Adrenal gland (tissue), 19 donors: ENCODE measurements at places on chromosomes 4 and X. TPM values are rescaled to one million over a fixed set of nuclear protein-coding genes. Genes with fewer than 3 reads are reported as not detected.

DNA sequence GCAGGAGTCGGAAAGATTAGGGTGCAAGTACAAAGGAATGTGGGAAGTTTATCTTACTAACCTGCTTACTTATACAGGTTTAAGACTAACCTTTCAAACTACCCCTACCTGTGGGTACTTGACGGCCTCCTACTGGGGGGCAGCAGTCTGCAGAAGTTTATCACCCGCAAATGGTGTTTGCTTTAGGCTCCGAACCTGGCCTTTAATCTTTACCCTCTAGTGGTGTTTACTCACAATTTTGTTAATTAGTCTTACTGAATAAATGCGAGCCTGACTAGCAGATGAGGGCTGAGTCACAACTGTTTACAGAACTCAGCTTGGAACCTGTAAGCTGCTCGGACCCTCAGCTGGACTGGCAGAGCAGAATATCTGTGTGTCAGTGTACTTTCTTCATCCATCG, 204.2 kb upstream of the GPRIN3 start:
- no peaks in the 10 kb centered on the region for H3K4me1 ChIP-seq
- H3K27ac ChIP-seq: no peak overlapping the region
- no peaks in the 10 kb centered on the region for H3K36me3 ChIP-seq
- H3K27me3 ChIP-seq: no peaks in the 10 kb centered on the region

DNA sequence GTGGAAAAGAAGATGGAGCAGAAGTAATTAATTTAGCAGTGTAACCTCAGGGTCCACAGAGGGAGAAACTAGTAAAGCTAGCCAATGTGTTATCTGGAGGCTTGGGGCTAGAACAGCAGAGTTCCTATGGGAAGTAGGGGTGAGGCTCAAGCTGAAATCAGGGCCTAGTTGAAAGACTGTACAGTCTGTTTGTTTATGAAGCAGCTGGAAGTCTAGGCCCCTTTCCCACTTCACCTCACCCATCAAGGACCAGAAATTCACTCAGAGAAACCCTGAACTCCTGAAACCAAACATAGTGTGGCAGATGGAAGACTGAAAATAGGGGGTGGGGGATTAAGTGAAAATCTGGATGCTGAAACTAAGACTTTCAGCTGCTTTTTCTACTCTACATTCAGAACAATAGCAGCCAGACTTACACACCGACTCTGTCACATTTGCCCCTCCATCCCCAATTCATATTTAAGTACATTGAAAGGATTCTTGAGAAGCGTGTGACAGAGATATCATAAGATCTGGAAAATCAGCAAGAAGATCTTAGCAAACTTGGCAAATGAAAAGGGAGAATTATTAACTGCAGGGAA, 32.6 kb upstream of the FAM241A start:
- H3K36me3 ChIP-seq: no peaks in the 10 kb centered on the region
- H3K4me3 ChIP-seq: no peak overlapping the region

GRCh38 chr4:111943796-111944203, 201.5 kb upstream of the FAM241A start:
- no peaks in the 10 kb centered on the region for H3K4me1 ChIP-seq
- H3K36me3 ChIP-seq: no peaks in the 10 kb centered on the region
- H3K27ac ChIP-seq: no peak overlapping the region
- peak; percentile 16 for DNase-seq
- no peaks in the 10 kb centered on the region for H3K27me3 ChIP-seq

GRCh38 chrX:139725720-139726119, 17.8 kb upstream of the MCF2 start:
- no peak for DNase-seq
- no peak overlapping the region for H3K4me3 ChIP-seq
- no peaks in the 10 kb centered on the region for H3K27me3 ChIP-seq
- no peak overlapping the region for H3K27ac ChIP-seq

DNA sequence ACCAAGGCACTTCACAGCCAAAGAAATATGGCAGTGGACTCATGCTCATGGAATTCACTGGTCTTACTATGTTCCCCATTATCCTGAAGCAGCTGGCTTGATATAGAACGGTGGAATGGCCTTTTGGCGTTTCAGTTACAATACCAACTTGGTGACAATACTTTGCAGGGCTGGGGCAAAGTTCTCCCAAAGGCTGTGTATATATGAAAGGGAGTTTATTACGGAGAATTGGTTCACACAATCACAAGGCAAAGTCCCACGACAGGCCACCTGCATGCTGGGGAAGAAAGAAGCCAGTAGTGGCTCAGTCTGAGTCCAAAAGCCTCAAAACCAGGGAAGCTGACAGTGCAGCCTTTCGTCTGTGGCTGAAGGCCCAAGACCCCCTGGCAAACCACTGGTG, 50.8 kb upstream of the SMARCAD1 start:
- no peaks in the 10 kb centered on the region for H3K4me1 ChIP-seq
- H3K4me3 ChIP-seq: no peak overlapping the region
- no peaks in the 10 kb centered on the region for H3K27me3 ChIP-seq

GRCh38 chr4:154467886-154468285, 23.7 kb downstream of the DCHS2 start:
- H3K36me3 ChIP-seq: no peaks in the 10 kb centered on the region
- no peak overlapping the region for H3K27ac ChIP-seq

DNA sequence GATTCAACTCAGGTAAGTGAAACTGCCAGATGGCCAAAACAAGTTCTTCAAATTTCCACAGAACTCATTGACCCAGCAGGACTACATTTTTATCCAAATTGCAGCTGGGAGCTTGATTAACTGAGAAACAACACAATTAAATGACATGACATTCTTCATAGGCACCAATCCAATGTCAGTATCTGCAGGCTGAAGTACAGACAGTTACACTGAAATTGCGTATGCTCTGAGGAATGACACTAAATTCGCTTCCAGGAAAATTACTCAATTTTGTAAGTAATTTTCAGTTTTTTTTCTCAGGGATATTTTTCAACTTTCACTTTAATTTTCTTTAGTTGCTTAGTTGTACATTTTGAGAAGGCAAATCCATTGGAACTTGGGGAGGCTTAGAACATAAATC, 4.5 kb downstream of the C1GALT1C1 start:
- no peaks in the 10 kb centered on the region for H3K27me3 ChIP-seq
- peaks cover 9% of the 10 kb centered on the region for H3K4me1 ChIP-seq
- no peak overlapping the region for H3K27ac ChIP-seq
- no peak for DNase-seq
- no peak overlapping the region for H3K4me3 ChIP-seq

- DNase-seq: no peak
- H3K36me3 ChIP-seq: no peaks in the 10 kb centered on the region
- no peaks in the 10 kb centered on the region for H3K4me1 ChIP-seq
- no peak overlapping the region for H3K4me3 ChIP-seq
Measured at GRCh38 chr4:181685911-181686310, 557.3 kb upstream of the TENM3 start.

GRCh38 chr4:82681754-82682153, 116.8 kb downstream of the SCD5 start:
- no peak overlapping the region for H3K27ac ChIP-seq
- no peaks in the 10 kb centered on the region for H3K36me3 ChIP-seq
- no peak for DNase-seq
- no peak overlapping the region for H3K4me3 ChIP-seq
- H3K4me1 ChIP-seq: no peaks in the 10 kb centered on the region

SORBS2 gene
- total RNA-seq: 592 TPM

FAM149A gene
- total RNA-seq: 2.1 TPM

UNC5C gene
- 18.7 TPM for total RNA-seq
